ENCODE measurements at places on chromosomes 7 and 10.

DNA sequence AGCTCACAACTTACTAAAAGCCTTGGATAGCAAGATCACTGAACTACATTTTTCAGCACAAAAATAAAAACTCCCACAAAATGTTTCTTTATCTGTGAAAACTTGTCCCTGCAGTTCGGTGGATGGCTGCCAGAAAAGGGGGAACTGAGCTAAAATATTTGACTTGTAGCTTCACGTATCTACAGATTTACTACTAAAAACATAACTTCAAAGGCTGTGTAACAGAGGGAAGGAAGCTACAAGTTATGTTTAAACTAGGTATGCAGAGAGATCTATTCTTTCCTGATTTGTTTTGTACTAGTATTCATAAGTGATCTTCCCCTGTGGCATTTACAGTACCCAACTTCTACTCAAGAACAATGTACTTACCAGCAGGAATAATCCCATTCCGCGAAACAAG, 25.1 kb downstream of the SGCE start:
- DNase-seq: no peak

DNA sequence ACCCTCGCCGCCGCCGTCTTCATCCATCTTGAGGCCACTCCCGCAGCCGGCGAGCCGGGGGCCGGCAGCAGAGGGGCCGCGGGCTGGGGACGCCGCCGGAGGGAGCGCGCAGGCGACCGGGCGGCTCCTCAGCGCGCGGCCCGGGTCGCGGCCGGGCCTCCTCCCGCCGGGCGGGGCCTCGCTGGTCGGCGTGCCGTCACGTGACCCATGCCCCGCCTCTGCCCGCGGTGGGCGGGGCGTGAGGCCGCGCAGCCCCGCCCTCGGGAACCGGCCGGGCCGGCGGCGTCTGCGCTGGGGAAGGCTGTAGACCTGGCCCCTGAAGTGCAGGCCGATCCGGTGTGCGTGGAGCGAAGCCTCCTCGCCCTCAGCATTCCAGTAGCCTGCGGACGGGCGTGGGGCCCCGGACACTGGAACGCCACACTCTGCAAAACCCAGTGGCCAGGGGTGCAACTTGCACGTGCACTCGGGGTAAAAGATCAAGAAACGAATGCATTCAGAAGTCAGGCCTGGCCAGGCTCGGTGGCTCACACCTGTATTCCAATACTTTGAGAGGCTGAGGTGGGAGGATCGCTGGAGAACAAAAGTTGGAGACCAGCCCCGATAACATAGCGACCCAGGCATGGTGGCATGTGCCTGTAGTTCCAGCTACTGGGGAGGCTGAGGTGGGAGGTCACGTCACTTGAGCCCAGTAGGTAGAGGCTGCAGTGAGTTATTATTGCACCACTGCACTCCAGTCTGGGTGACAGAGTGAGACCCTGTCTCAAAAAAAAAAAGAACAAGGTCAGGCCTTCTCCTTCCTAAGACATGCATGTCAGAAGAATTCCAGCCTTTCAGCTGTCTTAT, at the start of gene CYTH3:
Gene CYTH3, minus strand, starts transcription at position 144 of the 843 bp plus-strand sequence. Its CDS starts 117 bp downstream, at position 27.
- peak; percentile 67 for DNase-seq

- no peak for DNase-seq
These were observed 5.0 kb upstream of the CNOT4 start for GRCh38 chr7:135514856-135515255.

DNA sequence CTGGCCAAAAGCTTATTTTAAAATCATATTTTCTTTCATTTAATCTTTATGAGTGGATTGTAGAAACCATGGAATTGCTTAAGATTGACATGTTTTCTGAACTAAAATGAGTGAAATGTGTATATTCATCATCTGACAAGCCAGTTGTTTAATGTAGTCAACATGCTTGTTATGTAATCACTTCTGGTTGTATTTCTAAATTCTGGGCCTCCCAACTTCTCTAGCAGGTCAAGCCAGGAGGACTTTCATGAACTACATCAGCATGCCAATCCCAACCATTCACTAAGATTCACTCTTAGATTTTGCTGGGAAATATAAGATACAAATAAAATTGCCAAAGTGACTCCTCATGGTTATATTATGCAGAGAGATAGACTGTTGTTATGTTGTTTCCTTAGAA, 21.1 kb upstream of the MAP3K8 start:
- no peak for DNase-seq

- no peak for DNase-seq
These were observed 12.1 kb upstream of the STK17A start for GRCh38 chr7:43570688-43571365.

DNA sequence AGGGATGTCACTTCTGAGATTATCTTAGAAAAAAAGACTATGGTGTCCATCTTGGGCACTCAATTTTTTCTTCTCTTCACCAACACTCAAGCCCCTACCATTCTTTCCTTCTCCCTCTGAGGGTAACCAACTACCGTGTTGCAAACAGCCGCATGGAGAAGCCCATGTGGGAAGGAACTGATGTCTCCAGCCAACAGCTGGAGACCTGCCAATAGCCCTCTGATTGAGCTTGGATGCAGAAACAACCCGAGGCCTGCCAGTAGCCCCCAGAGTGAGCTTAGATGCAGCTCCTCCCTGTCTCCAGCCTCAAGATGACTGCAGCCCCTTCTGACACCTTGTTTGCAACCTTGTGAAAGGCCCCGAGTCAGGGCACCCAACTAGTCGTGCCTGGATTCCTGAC, 36.4 kb upstream of the CHCHD3 start:
- no peak for DNase-seq

DNA sequence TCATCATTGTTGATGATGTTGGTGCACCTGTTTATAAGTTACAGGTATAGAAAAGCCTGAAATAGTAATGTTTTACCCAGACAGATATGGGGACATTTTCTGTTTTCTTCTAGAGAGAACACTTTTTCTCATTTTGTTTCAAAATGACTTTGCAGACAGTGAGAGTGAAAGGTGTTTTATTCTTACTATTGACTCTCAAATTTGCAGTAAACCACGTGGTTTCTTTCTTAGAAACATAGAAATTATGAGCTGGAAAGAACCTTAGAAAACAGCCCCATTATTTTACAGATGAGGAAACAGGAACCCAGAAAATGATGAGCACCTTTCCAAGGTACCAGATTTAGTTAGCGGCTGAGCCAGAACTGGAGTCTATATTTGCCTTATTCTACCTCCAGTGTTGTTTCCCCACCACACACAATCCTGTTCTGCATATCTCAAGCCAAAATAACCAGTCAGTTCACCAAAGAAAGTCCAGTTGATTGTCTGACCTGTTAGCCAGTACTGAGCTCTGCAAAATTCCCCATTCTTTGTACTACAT, 138.9 kb upstream of the AHR start:
- no peak for DNase-seq
